CD4-positive, alpha-beta T cell treated with Interleukin-21 for 1 hour (primary cell): ENCODE measurements at places on chromosomes 2 and 18.
A peak's percentile ranks its signal among the peaks of the same experiment; 100 is the strongest.

DNA sequence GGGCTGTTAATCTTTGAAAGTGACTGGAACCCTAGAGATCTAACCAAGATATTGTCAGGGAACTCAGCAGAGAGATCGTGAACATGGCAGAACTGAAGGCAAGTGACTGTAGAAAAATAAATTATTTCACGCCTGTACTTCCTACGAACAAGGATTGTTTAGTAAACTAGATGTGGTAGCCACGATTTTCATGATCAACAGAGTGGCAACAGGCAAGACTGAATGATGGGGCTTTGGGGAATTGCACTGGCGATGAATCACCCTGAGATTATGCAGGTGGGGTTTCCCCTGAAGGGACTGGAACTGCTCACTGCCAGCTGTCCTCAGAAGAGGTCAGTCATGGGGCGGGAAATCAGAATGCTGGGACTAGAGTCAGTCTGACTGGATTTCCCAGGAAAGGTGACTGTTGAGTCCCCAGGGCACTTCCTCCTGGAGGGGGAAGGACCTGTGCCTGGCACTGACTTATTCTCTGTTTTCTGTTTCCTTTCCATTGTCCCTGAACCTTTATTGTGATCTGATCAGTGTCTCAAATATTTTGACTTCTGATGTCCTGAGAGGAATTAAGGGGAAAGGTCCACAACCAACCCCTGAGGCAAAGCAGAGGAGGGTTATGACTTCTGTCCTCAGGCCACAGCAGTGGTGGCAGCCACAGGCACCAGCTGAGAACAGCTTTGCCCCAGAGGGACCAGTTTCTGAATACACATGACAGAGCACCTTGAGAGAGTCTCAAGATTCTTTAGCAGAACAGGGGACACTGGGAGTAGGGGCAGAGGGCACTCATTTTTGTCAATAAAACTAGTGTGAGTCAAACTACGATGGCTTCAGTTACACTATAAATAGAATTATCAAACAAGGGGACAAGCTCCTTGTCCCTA is 70.0 kb downstream of the NAB1 start:
- no peak for DNase-seq

DNA sequence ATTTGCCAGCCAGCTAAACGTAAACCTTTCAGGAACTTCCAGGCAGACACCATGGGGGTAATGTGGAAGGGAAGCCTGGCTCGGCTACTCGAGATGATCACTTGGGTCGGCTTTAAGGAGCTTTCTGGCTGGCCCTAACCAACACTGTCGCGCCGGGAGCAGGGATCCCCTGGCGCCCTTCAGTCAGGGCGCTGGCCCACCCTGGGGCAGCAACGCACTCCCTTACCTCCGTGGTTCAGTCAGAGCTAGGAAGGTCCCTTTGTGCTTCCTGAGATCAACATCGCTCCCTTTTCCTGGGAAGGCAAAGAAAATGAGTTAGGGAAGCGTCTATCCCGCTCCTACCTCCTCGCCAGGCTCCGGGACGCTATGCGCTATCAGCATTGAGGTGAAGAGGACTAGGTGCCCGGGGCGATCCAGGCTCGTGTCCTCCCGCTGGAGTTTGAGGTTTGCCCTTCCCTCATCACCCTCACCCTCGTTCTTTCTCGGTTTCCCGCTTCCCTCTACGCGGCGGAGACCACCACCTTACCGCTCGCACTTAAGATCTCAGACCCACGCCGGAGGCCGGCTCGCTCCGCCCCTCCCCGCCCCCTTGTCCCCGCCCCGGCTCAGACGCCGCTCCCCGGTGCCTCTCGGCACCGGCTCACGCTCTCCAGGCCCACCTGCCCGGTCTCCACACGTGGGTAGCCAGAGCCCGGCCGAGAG is 449 bp upstream of the ATRAID start:
- no peak for DNase-seq

GRCh38 chr2:19312949-19313348 is 45.5 kb downstream of the OSR1 start:
- no peak for DNase-seq

DNA sequence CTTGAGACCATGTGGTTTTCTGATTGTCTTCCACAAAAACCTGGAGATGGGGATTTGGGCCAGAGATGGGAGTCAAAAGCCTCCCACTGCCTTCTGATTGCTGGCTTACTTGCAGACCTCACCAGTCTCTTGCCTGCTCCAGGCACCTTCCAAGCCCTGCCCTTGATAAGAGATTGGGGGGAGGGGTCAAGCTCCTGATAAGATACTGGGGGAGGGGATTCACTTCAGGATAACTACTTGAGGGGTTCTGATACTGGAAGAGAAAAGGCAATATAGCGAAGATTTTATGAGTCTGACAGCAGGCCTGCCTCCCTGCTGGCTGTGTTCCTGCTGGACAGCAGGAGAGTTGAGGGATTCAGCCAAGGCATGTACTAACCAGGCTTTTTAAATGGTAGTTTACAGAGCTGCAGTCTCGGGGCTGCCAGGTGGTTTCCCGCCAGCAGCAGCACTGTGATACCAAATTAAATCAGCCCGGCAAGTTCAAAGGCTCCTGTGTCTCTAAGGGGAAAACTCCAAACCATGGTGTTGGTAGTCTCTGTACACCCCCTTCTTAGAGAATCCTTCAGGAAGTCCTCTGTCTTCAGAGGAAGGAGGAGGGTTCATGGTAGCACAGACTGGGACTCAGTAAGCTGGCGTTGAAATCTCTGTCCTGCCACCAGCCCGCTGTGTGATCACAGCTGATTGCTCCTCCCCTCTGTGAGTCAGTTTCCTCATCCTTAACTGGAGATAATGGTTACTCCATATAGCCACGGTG is 58.3 kb downstream of the FBXO36 start:
- no peak for DNase-seq

- DNase-seq: no peak
Measured at GRCh38 chr2:86249579-86250391, 50.5 kb downstream of the MRPL35 start.

DNA sequence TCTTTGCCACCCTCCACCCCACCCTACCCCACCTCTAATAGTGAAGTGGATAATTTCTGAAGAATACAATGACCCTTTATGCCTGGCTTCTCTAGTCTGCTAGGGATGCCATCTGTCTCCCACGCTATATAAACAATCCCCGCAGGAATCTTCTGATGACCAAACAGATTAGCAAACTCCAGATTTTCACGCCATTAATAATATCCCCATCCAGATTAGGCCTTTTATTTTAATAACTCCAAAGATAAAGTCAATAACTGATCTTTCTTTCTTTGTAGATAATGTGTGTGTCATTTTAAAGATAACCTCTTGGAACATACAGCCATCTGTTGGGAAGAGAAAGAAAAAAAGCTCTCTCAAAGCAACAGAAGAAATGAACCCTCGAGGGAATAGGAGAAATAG is 47.9 kb upstream of the CCDC150 start:
- DNase-seq: no peak

DNA sequence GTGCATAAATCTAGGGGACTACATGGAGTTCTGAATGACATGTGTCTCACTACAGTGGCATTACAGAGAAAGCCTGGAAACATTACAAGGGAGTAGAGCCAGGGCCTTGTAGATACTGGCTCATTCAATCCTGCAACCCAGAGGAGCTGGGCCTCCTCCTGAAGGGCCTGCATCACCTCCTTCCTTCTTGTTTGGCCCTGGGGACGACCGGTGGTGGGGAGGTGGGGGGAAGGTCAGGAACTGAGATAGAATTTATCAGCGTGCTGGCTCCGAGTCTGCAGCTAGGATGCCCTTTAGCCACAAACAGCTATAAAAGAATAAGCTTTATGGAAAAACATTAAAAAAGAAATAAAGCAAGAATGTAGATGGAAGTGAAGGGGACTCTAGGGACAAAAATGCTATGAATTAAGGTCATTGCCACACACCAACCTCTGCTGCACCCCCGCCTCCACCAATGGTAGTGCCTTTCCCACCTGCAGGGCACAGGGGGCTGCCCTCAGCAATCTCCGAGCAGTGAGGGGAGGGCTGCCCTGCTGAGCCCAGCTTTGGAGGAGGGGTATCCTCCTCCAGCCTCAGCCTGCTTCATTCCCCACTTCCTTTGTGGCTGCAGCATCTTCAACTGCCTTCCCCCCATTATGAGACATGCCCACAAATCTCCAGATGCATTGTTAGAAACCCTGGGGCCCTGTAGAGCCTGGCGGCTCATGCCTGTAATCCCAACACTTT is 149.0 kb downstream of the MSH2 start:
- no peak for DNase-seq

DNA sequence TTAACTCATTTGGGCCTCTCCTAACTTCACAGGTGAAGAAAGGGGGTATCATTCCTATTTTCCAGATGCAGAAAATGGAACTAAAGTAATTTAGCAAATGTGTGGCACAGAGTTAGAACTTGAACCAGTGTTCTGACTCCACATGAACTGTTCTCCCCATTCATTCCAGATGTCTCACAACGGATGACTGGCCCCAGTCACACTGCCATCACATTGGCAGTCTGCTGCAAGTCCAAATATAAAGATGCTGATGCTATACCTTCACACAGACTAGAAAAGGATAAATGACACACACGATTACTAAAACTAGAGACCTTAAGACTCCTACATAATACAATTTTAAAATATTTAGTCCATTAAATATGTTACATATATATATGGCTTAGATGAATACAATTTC is 195.7 kb downstream of the NBAS start:
- DNase-seq: no peak

GRCh38 chr2:201774546-201774945 is 6.2 kb downstream of the ALS2 start:
- DNase-seq: no peak

DNA sequence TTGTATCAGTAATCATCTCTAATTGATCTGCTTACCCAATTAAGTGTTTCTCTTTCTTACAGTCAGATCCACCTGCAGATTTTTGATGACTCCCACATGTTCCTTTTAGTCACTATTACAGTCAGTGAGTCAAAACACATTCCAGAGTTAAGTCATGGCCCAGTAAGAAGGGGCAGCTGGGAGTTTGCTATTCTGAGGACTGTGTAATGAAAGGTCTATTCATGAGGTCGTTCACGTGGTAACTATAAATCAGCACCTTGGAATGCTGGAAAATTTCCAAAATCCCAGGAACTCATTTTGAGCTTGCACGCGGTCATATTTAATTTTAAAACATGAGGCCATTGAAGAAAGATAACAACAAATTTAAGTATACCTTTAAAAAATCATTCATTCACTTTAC is 252.5 kb downstream of the XIRP2 start:
- DNase-seq: no peak

- DNase-seq: no peak
Measured at GRCh38 chr2:149872638-149873150, 285.1 kb upstream of the MMADHC start.

DNA sequence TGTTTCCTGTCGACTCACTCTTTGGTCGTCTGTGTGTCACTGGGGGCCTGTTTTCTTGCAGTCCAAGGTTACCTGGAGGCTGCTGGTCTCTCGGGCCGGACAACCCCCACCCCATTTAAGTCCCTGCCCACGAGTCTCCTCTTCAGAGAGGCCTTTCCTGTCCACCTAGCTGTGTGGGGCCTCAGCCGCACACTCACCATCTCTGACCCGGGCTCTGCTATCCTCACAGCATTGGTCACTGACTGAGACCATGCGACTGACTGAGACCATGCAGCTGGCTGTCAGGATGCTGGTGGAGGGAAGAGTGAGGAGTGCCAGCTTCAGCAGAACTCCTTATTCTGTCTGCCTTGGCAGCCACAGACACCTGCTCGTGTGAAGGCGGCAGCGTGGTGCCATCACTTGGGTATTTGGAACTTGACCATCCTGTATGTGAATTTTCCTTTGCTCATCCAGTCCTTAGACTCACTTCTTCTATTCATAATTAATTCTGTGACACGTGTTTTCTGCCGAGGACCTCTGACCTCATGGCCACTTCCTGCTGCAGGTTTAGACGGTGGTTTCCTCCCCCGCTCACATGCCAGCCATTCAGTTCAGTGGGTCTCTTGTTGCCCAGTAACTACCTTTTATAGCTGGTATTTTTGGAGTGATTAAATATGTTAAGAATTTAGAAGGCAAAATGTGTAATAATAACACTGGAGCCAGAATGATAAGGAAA is 47.5 kb upstream of the ASB1 start:
- peak; percentile 39 for DNase-seq

- no peak for DNase-seq
Measured at GRCh38 chr2:219213486-219214071, 5.2 kb downstream of the ABCB6 start.

DNA sequence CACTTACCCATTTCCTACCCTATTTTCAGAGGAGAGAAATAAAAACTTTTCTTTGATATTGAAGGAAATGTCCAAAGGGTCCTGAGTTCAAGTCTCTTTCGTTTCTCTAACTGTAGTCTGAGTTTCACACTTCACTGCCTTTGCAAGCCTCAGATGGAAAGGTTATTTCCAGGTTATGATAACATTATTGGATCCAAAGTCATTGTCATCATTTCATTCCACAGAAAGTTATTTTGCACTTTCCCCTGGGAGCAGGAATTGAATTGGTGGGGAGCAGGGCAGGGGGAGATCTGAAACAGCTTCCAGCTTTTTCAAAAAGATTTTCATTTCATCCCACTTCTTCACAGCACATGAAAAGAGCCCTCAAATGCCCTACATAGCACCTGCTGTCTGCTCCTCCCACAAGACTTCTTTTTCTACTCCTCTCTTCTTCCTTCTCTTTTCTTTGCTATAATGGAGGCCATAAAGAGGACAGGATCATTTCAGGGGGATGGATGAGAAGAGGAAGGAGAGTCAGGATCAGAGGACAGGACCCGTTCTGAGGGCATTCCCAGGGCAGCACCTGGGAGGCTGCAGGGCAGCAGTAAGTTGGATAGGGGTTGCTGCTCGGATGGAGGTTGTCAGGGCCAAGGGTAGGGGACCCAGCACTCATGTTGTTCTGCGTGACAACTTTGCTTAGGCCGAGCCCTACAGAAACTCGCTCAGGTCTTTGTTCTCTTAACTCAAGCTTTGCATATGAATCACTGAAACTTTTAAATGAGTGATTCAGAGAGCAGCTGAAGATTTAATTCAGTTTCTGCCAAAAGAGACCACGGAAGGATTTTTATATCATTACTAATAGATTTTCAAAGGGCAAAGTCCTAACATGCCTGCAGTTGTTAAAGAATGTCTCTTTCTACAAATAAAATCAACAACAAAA is 11.4 kb upstream of the GALNT5 start:
- DNase-seq: no peak

GRCh38 chr2:135980434-135981079 is 4.9 kb downstream of the DARS1 start:
- no peak for DNase-seq

DNA sequence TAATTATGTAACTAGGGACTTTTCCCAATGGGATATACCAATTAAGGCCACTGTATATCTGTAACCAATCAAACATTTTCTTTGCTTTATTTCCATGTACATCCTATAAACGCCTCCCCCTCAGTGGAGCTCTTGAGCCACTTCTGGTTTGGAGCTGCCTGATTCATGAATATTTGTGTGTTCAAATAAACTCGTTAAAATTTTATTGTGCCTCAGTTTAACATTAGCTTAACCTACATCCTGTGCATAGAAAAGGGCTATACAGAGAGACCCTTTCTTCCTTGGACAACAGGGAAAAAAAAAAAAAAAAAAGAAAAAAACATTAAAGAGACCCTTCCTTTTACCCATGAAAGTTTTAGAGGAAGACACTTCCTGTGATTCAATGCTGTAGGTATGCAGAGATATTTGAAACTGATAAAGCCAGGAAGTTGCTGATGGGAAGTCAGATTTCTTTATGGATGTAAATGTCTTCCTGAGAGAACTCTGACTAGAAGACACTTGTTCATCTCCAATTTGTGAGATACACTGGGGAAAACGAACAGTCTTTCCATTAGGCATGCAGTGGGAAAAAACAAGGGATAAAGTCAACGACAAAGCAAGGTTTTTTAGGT is 614.6 kb upstream of the SOX11 start:
- DNase-seq: no peak

GRCh38 chr2:105068875-105069274 is 31.0 kb downstream of the MRPS9 start:
- no peak for DNase-seq
